Hippocampal formation (tissue), 2 donors: ENCODE measurements at places on chromosomes 1 and 21.

DNA sequence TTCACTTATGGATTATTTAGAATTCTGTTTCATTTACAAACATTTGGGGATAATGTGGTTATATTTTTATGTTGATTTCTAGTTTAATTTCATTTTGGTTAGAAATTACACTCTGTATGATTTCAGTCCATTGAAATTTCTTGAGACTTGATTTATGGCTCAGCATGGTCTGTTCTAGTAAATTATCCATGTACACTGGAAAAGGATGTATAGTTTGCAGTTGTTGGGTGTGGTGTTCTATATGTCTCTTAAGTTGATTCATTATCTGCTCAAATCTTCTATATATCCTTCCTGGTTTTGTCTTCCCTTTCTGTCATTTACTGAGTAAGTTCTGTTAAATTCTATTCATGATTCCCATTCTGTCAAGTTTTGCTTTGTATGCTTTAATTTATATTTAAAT is 52.3 kb downstream of the RAP1A start:
- DNase-seq: no peak

- DNase-seq: no peak
Observed at GRCh38 chr1:13911697-13912619, 212.0 kb downstream of the PRDM2 start.

- no peak for DNase-seq
Observed at GRCh38 chr1:236081546-236082227, 16.8 kb upstream of the NID1 start.

- no peak for DNase-seq
Observed at GRCh38 chr1:38287036-38287435, 240.4 kb upstream of the POU3F1 start.

GRCh38 chr1:5164158-5164557 is 509.7 kb downstream of the AJAP1 start:
- no peak for DNase-seq

- no peak for DNase-seq
Observed at GRCh38 chr1:30423570-30423969, 299.8 kb downstream of the MATN1 start.

DNA sequence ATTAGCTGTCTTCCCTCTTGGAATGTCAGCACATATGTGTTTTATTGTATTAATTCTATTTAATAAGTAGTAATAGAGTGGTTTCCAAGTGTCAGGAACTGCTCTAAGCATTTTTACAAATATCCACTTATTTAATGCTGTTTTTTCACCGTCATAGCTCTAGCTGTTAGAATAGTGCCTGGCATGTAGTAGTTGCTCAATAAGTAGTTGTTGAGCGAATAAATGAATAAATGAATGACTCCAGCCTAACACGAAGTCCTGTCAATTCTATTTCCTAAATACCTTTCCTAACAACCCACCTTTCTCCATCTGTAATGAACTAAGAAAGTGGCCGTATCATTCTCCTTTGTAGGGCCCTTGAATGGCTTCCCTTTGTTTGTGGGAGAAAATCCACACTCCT is 312.5 kb downstream of the DISC1 start:
- DNase-seq: no peak

DNA sequence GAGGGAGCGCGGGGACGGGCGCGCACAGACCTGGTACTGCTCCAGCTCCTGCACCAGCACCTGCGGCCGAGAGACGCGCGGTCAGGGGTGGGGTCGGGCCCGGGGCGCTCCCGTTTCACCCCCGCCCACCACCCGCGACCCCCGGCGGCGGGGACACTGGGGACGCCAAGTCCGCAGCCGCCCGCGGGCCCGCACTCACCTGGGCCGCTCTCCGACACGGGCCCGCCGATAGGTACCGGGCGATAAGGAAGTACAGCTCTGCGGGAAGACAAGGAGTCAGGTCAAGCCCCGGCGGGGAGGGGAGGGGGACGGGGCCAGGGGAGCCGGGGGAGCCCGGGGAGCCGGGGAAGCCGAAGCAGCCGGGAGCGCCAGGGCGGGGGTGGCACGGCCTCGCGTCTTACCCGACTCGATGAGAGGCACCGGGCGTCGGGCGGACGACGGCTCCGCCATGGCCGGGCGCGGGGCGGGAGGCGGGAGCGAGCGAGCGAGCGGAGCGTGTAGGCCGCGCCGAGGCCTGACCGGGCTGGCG is 326 bp downstream of the BRWD1 start:
- no peak for DNase-seq

GRCh38 chr21:26130249-26130881 is 40.2 kb downstream of the APP start:
- DNase-seq: no peak

GRCh38 chr21:29888437-29888836 is 51.4 kb downstream of the GRIK1 start:
- DNase-seq: no peak

- DNase-seq: no peak
Observed at GRCh38 chr1:197783510-197783948, 8.2 kb upstream of the DENND1B start.

GRCh38 chr1:28775121-28775942 is 36.6 kb upstream of the OPRD1 start:
- no peak for DNase-seq

DNA sequence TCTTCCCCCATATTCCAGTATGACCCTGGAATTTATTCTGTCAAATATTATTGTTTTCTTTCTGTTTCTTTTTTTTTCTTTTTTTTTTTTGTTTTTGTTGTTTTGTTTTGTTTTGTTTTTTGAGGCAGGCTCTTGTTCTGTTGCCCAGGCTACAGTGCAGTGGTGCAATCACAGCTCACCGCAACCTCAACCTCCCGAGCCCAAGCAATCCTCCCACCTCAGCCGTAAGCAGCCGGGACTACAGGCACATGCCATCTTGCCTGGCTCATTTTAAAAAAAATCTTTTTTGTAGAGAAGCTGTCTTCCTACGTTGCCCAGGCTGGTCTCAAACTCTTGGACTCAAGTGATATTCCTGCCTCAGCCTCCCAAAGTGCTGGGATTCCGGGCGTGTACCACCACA is 237.6 kb downstream of the SMYD3 start:
- DNase-seq: no peak

DNA sequence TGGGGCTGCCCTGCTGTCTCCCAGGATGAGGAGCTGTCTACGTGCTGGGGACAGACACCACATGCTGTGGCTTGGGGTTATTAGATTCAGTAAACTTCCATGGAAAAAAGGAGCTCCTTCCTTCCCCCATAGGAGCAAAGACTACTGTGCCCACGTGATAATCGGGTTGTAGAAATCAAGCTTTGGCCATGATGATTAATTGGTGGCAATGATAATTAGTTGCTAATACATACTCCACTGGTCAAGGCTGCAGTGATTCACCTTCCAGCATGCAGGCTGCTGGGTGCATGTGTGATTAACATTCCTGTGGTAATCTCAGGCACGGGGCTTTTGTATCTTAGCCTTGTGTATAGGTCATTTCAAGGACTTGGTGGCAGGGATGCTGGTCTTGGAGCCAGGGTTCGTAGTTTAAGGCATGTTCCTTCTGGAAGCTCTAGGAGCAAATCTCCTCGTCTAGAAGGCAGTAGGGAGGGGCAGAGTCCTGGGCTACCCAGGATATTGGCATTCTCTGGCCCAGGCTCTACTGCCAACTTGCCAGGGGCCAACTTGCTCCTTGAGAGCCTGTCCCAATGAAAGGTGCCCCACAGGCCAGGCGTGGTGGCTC is 41.4 kb downstream of the TMCO4 start:
- DNase-seq: no peak

- DNase-seq: no peak
Observed at GRCh38 chr1:153531638-153532037, 4.2 kb downstream of the S100A6 start.

DNA sequence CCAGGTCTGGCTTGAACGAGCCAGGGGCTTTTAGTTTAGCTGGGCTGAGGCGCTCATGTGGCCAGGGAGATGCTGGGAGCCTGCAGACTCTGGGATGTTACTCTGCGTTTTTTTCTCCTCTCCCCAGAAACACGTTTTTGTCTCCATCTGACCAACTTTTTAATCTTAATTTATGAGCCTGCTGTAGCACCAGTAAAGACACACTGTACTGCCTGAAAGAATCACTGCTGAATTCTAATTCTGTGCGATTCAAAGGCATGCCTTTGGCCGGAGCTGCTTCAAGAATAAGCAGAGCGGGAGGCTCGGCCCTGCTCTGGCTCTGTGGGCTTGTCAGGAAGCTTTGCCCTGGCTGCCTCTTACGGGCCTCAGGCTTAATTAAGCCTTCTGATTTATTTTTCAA is 129.5 kb downstream of the CAMTA1 start:
- peak; percentile 67 for DNase-seq

- peak; percentile 24 for DNase-seq
Observed at GRCh38 chr1:27872059-27872801, at the start of gene THEMIS2. Gene THEMIS2 (plus strand): TSS chr1:27872544. CDS start chr1:27872572, 28 bp downstream.

DNA sequence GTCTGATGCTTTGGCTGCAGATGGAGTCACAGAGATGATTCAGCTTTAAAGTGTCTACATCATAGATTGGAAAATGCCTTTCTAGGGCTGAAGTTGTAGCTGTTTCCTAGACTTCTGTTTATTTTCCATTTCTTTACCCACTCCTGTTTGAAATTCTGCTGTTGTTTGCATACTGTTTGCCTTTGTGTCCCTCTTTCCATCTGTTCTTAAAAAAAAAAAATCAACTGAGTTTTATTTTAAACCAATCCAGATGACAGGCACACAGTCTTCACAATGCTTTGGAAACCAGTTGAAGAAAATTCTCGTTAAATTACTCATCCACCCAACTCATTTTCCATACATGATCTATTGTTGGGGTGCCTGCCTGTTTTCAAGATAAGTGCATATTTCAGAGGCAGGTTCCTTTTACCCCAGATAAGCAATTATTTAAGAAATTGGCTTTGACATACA is 245.9 kb downstream of the DISC1 start:
- no peak for DNase-seq

- no peak for DNase-seq
Observed at GRCh38 chr1:111205714-111206050, 5.2 kb upstream of the DENND2D start.

DNA sequence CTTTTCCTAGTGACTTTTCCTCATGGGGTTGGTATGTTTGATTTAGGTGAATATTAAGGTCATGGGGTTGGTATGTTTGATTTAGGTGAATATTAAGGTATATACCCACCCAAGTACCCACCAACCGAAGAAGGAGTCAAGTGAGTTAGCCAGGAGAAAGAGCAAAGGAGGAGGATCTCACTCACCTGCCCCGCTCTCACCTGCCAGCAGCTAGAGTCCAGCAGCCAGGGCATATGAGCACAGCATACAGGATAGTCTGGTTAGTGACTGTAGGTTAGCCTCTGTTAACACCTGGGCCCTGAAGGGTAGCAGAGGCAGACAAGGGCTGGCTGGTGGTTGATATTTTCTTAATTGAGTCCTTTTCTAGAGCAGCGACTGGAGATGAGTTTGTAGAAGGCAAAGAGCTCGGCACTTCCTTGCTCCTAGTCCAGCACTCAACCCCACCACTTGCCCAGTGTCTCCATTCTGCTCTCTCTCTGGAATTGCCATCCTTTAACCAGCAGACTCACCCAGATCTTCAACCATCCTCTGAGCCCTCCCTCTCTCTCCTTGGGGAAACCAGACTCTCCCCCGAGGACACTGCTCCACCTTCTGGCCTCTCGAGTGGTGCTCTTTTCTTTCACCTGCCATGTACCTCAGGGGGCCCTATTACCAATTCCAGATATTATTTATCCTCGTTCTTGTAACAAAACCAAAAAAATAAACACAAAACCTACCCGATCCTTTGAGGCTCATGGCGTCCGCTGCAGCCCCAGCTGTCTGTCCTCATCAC is 16.3 kb upstream of the DESI2 start:
- no peak for DNase-seq

DNA sequence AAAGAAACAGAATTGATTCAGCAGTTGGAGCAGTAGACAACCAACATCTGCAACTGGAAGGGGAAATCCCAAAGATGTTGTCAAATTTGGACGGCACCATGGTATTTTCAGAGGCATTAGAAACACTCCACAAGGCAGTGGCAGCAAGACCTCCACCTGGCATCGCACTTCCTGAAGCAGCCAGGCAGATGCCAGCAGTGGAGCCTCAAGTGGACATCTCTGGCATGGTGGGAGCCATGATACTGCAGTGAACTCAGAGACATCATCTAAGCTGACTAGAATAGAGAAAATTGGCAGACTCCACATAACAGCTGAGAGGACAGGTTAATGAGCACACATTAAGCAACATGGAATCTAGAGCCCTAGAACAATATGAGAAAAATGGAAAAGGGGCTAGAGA is 33.9 kb upstream of the RGS8 start:
- DNase-seq: no peak

- no peak for DNase-seq
Observed at GRCh38 chr1:92504291-92505014, 17.7 kb upstream of the GFI1 start.

DNA sequence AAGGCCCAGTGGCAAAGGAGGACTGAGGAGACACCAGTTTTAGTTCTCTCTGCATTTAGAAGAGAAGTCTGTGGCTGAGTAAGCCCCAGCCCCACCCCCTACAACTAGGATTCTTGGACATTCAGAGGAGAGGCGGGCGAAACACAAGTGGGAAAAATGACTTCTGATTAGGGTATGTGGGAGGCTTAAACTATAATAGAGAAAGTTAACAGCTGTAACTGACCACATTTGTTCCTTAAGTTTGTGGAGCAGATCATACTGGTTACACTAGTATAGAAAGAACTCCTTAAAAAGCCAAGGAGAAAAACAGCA is 11.2 kb upstream of the TRIM33 start:
- no peak for DNase-seq

DNA sequence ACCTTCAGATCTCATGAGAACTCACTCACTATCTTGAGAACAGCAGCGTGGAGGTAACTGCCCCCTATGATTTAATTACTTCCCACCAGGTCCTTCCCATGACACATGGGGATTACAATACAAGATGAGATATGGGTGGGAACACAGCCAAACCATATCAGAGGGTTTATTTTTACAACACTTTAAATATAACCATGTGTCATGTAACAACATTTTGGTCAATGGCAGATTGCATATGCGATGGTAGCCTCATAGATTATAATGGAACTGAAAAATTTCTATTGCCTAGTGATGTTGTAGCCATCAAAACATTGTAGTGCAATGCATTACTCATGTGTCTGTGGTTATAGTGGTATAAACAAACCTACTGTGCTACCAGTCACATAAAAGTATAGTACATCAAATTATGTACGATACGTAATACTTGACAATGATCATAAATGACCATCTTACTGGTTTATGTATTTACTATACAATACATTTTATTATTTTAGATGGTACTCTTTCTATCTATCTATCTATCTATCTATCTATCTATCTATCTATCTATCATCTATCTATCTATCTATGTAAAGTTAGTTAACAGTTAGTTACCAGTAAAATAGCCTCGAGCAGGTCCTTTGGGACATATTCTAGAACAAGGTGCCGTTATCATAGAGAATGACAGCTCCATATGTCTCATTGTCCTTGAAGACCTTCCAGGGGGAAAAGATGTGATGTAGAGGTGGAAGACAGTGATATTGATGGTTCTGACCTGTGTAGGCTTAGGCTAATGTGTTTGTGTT is 12.6 kb upstream of the S100B start:
- no peak for DNase-seq

DNA sequence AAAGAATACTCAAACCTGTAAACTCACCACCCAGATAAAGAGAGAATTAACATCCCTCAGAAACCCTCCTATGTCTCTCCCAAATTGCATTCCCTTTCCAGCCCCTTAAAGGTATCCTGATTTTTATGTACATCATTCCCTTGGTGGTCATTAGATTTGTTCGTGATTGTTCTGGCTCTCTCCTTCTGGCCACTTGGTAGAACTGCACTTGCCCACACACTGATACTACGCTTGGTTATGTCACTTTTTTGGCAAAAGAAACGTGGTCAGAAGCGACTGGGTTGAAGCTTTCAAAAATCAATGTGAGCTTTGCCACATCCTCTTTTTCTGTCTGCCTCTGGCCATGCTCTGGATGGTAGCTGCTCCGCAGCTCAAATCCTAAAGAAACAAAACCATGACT is 76.3 kb downstream of the KRTAP19-8 start:
- no peak for DNase-seq
